ENCODE measurements at places on chromosomes 2 and 18.

DNA sequence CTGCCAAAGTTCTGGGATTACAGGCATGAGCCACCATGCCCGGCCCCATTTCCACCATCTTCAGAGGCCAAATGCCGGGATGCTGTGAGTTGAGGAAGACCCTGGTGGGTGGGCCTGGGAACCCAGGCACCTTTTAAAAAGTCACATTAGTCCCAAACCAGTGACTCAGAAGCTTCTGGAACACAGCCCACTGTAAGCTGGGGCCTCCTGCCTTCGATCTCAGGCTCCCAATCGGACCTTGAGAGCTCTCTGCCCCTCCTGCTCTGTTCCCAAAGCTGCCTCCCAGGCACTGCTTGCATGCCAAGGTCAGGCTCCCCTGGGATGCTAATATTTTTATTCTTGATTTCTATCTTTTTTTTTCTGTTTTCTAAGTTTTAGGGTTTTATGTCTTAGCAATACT, 4.2 kb downstream of the ADCY3 start:
- no peak for DNase-seq

GRCh38 chr2:54741250-54741649, 17.8 kb downstream of the EML6 start:
- DNase-seq = no peak

- no peak for DNase-seq
Measured at GRCh38 chr2:213216461-213216860, 65.0 kb upstream of the IKZF2 start.

DNA sequence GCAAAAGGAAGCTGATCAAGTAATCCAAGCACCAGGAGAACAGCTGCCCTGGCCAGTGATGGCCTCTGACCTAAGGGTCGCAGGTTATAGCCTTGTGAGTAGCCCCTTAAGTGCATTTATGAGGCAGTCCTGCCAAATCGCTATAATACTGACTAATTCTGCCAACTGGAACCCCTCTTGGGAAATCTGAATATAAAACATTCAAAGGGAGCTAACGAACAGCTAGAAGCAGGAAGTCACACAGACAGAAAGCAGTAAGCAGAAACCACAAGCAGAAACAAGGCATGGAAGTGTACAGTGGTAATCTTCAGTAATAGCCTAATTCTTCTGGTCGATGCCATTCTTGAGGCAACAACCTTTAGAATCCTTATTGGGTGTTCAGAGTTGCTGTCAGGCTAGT, 521.3 kb downstream of the METTL4 start:
- DNase-seq = no peak

DNA sequence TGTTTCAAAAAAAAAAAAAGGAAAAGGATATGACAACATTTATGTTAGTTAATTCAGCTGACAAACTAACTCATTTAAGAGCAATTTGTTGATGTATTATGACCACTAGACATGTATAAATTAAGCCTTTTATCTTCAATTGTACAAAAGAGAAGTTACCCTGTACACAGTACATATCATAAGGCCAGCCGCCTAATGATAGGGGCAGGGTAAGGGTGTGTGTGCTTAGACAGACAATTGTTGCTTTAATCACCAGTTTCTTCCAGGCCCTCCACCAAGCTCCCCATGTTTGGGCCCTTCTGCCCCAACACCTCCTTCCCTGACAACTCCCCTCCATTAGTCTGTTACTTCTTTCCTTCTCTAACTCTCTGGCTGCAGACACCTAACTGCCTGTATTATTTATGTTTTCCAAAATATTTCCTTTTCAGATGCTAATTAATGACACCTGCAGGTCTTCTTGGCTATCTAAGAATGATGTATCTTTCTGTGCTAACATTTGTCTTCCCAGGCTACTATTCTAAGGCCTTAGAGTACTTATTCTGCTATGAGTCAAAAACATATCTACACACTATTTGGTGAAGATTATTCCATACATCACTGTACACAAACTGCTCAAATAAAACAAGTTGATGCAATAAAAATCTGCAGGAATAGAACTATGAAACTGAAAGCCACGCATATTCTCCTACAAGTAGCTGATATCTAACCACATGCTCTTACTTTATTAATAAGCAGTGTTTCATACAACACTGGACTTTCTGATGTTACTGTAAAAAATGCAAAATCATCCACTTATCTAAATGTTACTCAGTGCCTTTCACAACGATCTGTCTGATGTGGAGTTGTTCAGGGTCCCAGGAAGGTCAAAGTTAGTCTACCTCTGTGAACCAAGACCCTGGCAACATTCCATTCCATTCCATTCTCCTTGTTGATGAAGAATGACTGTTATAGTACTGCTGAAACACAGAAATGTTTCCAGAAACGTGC, 26.4 kb downstream of the TMEM131 start:
- DNase-seq = no peak

DNA sequence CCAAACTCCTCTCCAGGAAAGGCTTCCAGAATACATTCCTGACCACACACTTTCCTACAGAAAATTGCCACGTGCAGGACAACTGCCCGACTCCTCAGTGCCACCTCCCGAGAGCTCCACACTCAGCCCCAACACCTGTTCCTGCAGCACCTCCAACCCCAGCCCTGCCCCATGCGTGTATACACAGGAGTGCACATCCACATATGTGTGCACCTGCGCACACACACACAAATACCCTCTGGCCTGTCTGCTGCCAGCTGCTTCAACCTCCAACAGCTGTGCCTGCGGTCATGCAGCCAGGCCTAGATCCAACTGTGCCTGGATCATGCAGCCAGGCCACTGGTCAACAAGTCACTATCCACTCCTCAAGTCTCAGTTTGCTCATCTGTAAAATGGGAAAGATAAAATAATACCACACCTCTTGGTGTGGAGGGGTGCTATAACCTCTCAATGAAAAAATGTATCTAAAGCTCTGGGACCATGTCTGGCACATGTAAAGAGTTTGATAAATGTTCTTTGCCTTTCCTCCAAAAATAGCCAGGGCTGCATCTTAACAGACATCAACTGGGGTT, 152.1 kb upstream of the ID2 start:
- no peak for DNase-seq

GRCh38 chr2:70978341-70979179, at the start of gene ANKRD53:
ANKRD53 (plus strand) TSS chr2:70978630; CDS start chr2:70978646, 16 bp downstream.
- DNase-seq = no peak

DNA sequence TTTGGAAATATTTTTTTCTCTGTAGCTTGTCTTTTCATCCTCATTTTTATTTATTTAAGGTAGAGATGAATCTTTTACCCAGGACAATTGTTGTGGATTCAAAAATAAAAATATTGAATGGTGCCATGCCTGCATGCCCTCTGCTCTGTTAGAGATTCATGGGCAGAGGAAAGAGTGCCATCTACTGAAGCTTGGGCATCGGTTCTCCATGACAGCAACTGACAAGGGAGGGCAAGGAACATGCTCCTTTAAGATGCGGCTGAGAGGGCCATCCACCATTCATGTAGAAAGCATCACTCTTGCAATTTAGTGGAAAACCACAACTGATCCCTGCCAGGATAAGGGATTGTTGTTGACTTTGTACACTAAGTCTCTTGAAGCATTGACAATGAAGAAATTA, 79.9 kb downstream of the PARD3B start:
- DNase-seq = no peak

DNA sequence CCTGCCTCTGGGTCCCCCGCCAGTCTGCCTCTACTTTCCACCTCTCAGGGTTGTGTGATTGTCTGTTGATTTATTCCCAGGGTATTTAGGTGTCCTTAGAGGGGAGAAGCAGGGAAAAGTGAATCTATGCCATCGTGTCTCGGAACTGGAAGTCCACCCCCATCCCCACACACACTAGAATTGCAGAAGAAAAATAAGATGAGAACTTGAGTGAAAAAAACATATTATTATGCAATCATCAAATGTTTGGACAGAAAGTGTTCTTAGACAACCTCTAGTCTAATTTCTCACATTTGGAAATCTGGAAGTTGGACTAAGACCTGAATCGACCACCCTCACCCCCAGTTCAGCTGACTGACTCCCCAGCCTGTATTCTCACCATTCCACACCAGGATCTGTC, 14.1 kb upstream of the CASP8 start:
- no peak for DNase-seq

GRCh38 chr2:45177870-45178269, 168.6 kb upstream of the SIX2 start:
- no peak for DNase-seq

- no peak for DNase-seq
Measured at GRCh38 chr2:16103614-16104314, 163.4 kb downstream of the MYCN start.

GRCh38 chr2:223585666-223586065, 16.5 kb downstream of the SCG2 start:
- no peak for DNase-seq

GRCh38 chr2:88545118-88545517, 82.1 kb downstream of the EIF2AK3 start:
- DNase-seq = no peak

GRCh38 chr18:45785134-45785533, 40.3 kb upstream of the SIGLEC15 start:
- DNase-seq = no peak

- no peak for DNase-seq
Measured at GRCh38 chr2:101273056-101273455, 20.4 kb downstream of the CNOT11 start.

- no peak for DNase-seq
Measured at GRCh38 chr2:180664507-180664906, 315.9 kb upstream of the UBE2E3 start.

- DNase-seq = no peak
Measured at GRCh38 chr18:3624546-3624934, 174.6 kb downstream of the TGIF1 start.

DNA sequence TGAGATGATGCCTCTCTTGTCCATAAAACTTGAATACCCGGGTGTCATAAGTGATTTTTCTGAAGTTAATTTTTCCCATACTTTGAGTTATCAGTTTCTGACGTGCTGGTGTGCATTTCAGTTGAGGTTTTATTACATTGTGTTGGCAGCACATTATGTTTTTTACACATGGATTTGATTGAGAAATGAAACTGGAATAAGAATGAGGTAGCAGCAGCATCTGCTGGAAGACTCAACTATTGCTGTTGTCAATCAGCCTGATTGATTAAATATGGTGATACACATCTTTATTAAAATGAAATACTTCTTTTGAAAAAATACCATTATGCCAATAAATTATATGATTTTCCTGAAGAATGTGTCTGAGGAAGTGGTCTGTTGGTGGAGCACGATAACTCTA, 60.5 kb downstream of the INSIG2 start:
- no peak for DNase-seq

DNA sequence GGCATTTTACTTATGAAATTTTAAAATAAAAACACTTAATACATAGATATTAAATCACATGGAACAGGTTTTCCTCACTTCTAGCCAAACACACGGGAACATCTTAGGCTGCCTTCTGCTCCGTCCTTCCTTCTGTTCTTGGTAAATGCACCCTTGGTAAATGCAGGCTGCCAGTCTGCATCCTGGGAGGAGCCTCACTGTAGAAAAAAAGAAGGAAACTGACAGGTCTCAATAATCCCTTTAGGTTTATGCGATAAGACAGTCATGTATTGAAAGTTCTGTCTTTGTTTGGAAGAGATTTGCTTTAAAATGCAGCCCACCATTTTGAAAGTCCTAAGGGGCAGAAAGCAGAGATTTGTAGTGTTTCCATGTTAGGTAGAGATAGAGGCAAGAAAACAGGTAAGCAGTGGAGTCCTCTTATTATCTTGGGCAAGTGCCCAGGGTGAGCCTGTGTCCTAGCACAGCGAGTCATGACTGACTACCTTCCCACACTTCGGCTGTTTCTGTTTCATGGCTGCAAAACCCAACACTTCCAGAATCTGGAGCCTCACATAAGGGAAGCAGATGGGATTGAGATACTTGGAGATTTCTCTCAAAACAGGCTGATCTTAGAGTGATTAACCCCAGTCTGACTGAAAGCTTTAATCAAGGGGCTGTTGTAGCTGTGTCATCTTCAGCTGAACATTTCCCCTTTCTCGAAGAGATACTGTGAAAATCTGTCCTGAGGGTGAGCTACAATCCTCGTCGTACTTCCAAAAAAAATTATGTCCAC, 131.4 kb upstream of the MAP3K20 start:
- no peak for DNase-seq

GRCh38 chr2:235937087-235937486, 231.1 kb downstream of the GBX2 start:
- no peak for DNase-seq

DNA sequence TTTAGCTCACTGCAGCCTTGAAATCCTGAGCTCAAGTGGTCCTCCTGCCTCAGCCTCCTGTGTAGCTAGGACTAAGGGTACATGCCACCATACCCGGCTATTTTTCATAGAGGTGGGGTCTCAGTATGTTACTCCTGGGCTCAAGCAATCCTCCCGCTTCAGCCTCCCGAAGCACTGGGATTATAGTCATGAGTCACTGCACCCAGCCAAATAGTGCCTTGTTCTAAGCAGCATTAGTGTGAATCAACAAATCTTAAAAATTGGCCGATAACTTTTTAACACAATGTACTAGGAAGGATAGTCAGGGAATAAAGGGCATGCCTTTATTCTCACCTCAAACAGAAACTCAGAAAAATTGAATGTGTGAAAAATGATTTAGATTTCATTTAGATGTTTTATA, 51.6 kb downstream of the XRCC5 start:
- no peak for DNase-seq

GRCh38 chr2:151395509-151396374, 14.0 kb upstream of the RIF1 start:
- no peak for DNase-seq

GRCh38 chr2:226802573-226802972, 3.0 kb upstream of the IRS1 start:
- no peak for DNase-seq

DNA sequence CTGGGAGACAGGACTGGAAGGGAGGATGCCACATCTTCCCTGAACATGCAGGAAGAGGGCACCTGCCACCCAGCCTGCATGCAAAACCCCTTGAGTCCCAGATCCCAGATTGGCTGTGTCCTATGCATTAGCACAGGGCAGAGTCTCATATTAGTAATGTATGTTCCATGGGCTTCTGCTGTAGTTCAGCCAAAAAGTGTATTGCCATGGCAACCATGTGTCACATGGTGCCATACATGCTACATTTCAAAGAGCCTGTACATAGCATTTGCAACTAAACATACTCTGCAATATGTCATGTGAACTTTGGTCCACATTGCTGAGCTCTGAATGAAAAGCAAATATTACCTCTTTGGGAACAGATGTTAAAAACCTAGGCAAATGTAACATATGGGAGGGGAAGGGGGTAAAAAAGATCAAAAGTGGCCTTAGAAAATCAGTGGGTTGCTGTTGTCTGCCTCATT, 78.4 kb downstream of the DPP4 start:
- DNase-seq = no peak

DNA sequence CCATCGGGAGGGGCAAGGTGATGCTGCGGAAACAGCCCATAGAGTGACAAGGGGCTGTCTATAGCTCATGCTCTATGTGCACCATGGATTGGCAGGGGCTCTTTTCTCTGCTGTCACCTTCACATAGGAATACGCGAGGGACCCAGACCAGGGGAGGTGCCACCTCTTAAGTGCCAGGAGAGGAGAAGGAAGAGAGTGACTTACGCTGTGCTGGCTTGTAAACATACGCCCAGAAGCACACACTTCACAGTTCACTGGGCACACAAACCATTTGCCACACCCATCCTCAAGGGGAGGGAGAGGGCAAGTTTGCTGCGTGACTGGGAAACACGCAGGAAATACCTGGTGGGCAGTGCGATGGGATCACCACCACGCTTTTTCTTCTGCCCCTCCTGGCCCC, 65.1 kb upstream of the GPR45 start:
- DNase-seq = no peak

GRCh38 chr2:16069663-16069932, 129.2 kb downstream of the MYCN start:
- DNase-seq = no peak

GRCh38 chr2:143704451-143705106, 575.4 kb downstream of the ARHGAP15 start:
- no peak for DNase-seq

Measured in stimulated activated CD8-positive, alpha-beta memory T cell treated with anti-CD3 and anti-CD28 coated beads, Interleukin-4, amount 100 ng/mL, for 4 hours (primary cell).